ENCODE measurements at places on chromosomes 3 and 15.
A peak's percentile ranks its signal among the peaks of the same experiment; 100 is the strongest.

DNA sequence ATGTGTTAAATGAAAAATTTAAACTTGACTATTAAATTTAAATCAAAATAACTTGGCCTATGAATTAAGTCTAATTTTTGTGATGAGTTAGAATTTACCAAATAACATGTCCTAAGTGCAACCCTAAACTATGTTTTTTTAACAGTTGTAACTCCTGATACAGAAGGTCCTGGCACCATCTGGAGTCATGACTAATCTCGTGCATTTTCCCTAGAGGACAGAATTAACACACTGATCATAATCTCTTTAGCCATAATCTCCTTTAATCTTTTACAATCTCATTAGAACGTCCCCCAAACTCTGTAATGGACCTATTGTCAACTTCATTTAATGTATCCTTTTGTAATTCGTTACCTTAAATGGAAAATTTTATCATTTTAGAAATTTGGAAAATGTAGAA, 100.6 kb downstream of the SUCNR1 start:
- no peak for DNase-seq

DNA sequence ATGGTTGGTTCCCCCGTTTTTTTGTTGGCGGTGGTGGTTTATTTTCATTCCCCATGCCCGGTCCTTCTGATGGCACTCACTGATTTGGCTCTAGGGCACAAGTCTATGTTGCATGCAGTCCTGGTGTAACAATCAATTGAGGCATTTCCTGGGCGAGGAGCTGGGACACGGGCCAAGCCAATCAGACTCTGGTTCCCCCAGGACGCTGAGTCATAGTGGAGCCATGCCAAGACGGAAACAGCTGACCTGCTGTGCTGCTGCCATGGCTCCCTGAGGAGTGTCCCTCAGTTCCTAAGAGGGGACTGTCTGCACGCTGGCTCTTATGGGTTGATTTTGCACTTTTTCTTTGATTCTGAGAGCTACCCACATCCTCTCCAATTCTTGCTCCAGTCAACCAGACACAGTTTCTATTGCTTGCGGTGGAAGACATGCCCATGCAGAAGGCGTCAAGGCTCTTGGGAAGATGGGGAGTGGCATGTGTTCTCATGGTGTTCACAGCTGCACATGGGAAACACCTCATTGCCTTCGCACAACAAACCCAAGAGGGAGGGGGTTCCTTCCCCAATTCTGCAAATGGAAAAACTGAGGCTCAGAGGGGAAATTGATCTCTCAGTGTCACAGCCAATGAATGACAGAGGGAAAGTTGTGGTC, 28.3 kb upstream of the ALDH1L1 start:
- no peak for DNase-seq

- no peak for DNase-seq
These were observed 19.8 kb downstream of the WDR73 start for GRCh38 chr15:84634228-84634837.

DNA sequence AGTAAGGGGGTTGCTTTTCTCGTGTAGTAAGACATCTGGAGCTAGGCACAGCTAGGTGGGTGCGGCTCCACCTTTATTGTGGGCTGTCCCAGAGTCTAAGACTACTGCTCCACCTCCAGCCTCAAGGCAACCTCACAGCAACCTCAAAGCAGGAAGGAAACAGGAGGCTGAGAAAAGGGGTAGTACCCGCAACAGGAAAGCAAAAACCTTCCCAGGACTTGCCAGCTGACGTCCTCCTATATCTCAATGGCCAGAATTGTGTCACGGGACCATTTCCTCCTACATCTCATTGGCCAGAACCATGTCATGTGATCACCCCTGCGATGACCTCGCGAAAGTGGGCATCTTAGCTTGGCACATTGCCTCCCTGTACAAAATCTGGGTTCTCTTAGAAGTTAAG, 4.3 kb upstream of the GPR160 start:
- DNase-seq: peak; percentile 55

GRCh38 chr3:87318617-87319021, 42.2 kb upstream of the POU1F1 start:
- DNase-seq: no peak

- DNase-seq: no peak
These were observed 453.9 kb upstream of the MDFIC2 start for GRCh38 chr3:70766301-70766700.

DNA sequence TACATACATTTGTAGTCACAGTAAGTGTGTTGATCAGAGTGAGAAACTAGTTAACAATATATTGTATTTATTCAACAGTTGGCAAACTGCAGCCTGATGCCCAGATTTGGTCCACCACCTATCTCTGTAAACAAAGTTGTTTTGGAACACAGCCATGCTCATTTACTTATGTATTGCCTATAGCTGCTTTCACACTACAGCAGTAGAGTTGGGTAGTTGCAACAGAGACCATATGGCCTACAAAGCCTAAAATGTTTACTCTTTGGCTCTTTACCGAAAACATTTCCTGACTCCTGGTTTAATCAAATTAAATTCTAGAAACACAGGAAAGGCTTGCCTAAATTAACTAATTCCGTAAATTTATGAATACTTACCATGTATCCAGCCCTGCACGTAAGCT, 39.4 kb downstream of the CMC1 start:
- DNase-seq: no peak

- DNase-seq: no peak
These were observed 23.2 kb downstream of the USP13 start for GRCh38 chr3:179676081-179676480.

- no peak for DNase-seq
These were observed 123.6 kb upstream of the PFN2 start for GRCh38 chr3:150094150-150094933.

GRCh38 chr3:98839846-98840245, 61.6 kb downstream of the DCBLD2 start:
- no peak for DNase-seq

DNA sequence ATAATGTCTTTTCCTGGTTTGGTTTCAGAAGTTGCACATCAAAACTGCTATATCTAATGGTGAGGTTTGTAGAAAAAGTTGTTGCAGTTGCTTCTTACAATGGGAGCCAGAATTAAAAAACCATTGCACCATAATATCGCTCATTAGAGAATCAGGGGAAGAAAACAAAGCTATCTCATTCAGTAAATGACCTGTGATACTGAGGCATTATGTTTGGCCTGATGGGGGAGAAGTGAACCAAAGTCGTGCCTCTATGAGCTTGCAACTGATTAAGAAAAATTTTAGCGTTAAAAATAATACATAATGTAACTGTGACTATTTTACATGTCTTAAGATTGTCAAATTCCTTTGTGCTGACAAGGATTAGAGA, 60.2 kb upstream of the ARHGEF26 start:
- no peak for DNase-seq

DNA sequence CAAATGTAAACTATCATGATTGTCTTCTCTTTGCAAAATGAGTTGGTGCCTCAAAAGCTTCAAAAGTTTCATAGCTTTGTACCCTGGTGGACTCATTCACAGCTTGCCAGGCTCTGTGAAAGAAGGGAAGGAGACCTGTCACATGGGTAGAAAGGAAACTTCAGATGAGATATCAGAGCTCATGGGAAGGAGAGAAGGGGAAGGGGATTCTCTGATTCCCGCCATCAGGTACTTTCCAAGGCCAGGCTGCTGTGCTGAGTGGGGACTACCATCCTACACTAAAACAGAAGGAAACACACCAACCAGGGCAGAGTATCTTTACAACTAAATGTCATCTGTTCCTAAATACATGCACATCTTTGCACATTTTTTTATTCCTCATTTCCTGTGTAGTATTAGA, 9.2 kb downstream of the ILDR1 start:
- DNase-seq: no peak

DNA sequence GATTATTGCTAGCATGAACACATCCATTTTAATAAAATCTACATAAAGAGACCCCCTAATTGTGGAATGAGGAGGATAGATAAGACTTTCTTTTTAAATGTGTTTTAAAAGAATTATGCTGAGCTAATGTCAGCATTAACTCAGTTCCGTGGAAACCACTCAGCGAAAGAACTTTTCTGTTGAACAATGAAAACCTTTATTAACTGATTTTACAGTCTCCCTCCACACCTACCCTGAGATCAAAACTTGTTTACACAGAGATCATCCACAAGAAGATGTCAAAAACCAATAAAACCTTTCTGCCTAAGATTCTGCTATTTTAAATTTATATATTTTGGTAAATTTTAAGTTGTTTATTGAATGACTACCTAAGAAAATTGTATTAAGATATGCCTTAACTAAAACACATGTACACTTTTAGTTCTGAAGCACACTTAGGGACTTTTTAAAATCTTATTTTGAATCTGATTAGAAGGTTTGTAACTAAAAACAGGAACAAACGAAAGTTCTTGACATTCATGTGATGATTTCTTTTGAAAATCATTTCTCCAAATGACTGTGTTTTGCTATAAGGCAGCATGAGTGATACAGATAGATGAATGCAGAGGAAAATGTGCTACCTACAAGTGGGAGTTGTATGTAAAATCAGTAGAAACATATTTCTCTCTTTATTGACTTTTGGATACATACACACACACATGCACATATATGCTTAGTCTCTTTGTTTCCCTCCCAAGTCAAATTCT, 369.0 kb downstream of the UNC13C start:
- DNase-seq: no peak

DNA sequence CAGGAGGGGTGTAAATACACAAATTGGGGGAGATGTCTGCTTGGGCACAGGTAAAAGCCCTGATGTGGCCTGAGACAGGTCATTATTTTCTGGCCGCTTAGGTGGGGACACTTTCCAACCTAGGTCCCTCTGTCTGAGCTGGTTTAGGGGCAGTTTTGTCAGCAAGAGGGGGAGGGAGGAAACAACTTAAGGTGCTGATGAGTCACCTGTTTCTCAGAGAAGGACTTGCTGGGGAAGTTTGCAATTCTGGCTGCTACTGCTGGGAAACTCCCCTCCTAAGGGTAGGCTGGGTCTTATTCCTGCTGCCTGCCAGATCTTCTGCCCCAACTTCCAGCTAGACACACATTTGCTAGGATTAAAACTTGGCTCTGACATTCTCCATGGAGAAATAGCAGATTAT, 4.8 kb upstream of the RHOV start:
- DNase-seq: peak; percentile 50

DNA sequence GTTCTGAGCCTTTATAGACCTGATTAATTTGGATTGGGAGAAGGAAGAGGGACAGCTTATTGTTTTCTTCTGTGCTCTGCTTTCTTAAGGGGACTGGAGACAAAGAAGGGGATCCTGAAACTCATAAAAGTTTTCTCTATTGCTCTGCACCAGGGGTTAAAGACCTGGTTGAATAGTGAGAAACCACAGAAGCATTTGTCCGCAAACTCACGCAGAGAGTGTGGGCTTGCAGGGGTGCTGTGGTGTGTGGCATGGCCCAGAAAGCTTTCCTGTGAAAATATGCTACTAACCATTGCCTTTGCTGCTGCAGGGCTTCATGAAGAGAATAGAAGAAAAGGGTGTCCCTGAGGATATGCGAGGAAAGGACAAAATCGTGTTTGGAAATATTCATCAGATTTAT, 73.1 kb upstream of the UMPS start:
- no peak for DNase-seq

DNA sequence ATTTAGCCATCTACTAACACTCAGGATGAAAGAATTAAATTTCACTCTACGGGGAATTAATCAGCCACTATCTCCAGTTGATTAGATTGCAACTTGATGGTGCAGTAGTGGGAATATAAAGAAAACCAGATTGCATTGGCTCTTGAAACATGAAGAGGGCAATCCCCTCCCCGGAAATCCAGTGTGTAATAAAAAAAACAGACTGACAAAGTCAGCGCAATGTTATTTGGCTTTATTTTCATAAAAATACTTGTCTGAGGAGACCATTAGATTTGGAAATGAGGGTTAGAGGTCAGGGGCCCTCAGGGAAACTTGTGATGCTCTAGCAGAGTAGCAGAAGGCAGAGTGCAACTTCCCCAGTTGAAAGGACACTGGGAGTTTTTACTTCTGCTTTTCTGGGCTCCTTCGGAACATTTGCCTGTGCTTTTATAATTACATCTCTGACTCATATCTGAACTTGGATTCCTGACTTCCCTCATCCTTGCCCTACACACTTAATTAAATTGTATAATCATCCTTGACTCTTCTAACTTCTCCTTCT, 326.8 kb downstream of the TUSC7 start:
- no peak for DNase-seq

- no peak for DNase-seq
These were observed 27.4 kb upstream of the BOC start for GRCh38 chr3:113183748-113184661.
